Tibial nerve (tissue), 4 donors: ENCODE measurements at places on chromosomes 1 and 21.

GRCh38 chr1:248686815-248687214 lies 15.8 kb downstream of the OR14I1 start:
- H3K36me3 ChIP-seq, result no peaks in the 10 kb centered on the region
- no peak overlapping the region for H3K27ac ChIP-seq
- H3K4me1 ChIP-seq, result no peaks in the 10 kb centered on the region
- no peak overlapping the region for H3K4me3 ChIP-seq

GRCh38 chr1:114122941-114123618 lies 30.6 kb downstream of the SYT6 start:
- H3K27ac ChIP-seq, result no peak overlapping the region
- no peak for DNase-seq

- H3K27me3 ChIP-seq, result no peaks in the 10 kb centered on the region
- H3K4me3 ChIP-seq, result no peak overlapping the region
- H3K27ac ChIP-seq, result no peak overlapping the region
- no peak for DNase-seq
These were observed 561.1 kb upstream of the ZP4 start for GRCh38 chr1:238451781-238452310.

- DNase-seq, result no peak
- no peaks in the 10 kb centered on the region for H3K36me3 ChIP-seq
- H3K27me3 ChIP-seq, result no peaks in the 10 kb centered on the region
- H3K4me1 ChIP-seq, result no peaks in the 10 kb centered on the region
- no peak overlapping the region for H3K4me3 ChIP-seq
These were observed 63.1 kb upstream of the SLC2A1 start for GRCh38 chr1:43021547-43022474.

- H3K4me1 ChIP-seq, result no peaks in the 10 kb centered on the region
- DNase-seq, result peak; percentile 28
- H3K4me3 ChIP-seq, result no peak overlapping the region
- H3K36me3 ChIP-seq, result no peaks in the 10 kb centered on the region
- H3K27me3 ChIP-seq, result no peaks in the 10 kb centered on the region
These were observed 96.3 kb upstream of the TMPRSS15 start for GRCh38 chr21:18499761-18500376.

- H3K4me1 ChIP-seq, result no peaks in the 10 kb centered on the region
- H3K27me3 ChIP-seq, result no peaks in the 10 kb centered on the region
- no peak for DNase-seq
- peaks cover 11% of the 10 kb centered on the region for H3K36me3 ChIP-seq
- no peak overlapping the region for H3K27ac ChIP-seq
- no peak overlapping the region for H3K4me3 ChIP-seq
These were observed 82.6 kb downstream of the OLFML2B start for GRCh38 chr1:161940866-161941591.
